ENCODE measurements at places on chromosomes 2 and 18.

GRCh38 chr2:133452583-133452982 is 115.7 kb downstream of the NCKAP5 start:
- no peak for DNase-seq

- DNase-seq = no peak
Measured at GRCh38 chr2:62800618-62801017, 95.1 kb downstream of the EHBP1 start.

- no peak for DNase-seq
Measured at GRCh38 chr18:7017013-7017412, 100.6 kb downstream of the LAMA1 start.

GRCh38 chr18:9756271-9756932 is 48.3 kb downstream of the RAB31 start:
- no peak for DNase-seq

DNA sequence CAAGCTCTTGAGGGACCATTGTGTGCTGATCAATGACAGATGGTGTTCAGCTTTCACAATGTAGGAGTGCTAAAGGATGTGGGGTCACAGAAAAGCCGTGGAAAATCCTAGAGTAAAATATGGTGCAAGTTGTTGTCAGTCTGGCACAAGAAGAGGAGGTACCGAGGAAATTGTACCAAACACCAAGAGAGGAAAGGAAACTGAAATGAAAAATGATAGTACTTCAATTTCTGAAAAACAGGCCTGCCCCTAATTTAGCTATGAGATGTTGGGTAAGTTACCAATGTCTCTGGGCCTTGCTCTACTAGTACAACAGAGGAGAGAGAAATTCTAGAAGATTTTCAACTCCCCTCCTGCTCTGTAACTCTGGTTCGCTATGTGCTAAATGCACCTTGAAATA is 78.8 kb upstream of the PELI1 start:
- no peak for DNase-seq

DNA sequence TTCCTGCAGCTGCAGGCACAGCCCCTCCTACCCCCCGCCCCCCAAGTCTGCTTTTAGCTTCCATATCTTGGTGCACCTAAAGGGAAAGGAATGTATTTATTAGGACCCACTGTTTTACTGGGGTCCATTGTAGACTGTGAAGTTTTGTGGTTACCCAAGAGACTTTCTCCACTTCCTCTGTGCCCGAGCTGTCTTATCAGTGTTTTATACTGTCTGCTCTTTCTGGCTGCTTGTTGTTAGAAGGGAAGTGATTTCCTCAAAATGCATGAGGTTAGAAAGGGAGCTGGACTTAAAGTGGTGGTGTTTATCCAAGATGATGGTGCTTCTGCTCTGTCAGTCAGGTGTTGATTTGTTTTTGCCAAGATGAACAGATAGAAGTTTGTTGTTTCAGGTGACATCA is 85.0 kb downstream of the PTH2R start:
- DNase-seq = no peak

GRCh38 chr2:188285774-188286173 is 5.9 kb upstream of the GULP1 start:
- DNase-seq = no peak

GRCh38 chr18:28635530-28635929 is 458.6 kb upstream of the CDH2 start:
- DNase-seq = no peak

- DNase-seq = peak; percentile 18
Measured at GRCh38 chr18:67515942-67516538, 480 bp downstream of the DSEL start.

Data from NCI-H446 (cell line).